Glomerular endothelial cell (primary cell): ENCODE measurements at places on chromosomes 4 and X.

- DNase-seq = no peak
Measured at GRCh38 chrX:129655547-129656249, 942 bp upstream of the APLN start.

DNA sequence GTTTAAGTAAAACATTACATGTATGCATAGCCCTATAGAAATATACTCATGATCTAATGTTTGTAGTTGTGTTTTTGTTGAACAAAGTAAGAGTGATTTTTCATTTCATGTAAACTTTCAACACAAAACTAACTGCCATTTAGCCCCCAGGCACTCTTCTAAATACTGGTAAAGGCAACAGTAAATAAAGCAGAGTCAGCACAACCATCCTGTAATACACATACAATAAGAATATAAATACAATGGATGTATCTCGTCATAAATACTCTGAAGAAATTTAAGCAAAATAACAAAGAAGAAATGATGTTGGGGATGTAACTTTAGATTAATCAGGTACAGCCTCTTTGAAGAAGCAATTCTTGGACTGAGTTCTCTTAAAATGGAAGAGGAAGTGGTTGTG, 821.2 kb downstream of the ARAP2 start:
- DNase-seq = no peak

- no peak for DNase-seq
Measured at GRCh38 chrX:9604111-9604907, 139.5 kb downstream of the TBL1X start.

DNA sequence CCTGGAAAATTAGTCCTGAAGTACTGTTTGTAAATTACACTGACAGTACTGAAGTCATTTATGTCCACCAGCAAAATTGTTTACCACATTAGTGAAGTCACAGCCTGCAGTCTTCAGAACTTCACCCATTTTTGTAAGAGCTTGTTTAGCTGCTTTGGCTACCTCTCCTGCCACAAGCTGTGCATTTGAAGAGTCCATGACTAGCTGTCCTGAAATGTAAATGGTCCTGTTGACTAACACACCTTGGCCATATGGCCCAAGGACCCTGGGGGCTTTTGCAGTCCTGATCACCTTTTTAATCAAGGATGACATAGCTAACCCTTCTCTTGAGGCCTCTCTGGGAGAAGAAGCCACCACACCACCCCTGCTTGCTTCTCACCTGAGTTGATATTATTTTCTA, 21.4 kb upstream of the ZNF518B start:
- DNase-seq = no peak

DNA sequence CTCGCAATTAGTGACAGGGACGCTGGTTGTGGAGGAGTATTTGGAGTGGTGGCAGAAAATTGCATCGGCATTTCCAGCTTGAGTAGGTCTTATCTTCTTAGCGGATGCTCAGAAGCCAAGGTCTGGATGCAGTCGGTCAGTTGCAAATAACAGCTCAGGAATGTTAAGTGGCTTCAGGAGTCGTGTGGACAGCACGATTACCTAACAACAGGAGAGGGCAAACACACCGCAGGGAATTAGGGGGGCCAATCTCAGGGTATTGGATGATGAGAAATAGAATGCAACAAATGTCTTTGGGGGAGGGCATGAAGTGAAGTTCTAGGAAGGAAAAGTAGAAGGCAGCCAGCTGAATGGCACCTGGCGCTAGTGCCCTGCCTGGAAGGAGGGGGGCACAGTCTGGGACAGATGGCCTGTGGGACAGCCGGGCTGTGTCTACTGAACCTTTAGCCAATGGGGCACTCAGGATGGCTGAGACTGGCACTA, 11.8 kb downstream of the RASL11B start:
- DNase-seq = no peak

GRCh38 chr4:173318648-173319211, 15.4 kb downstream of the HMGB2 start:
- DNase-seq = no peak

- DNase-seq = no peak
Measured at GRCh38 chr4:128550060-128550459, 259.4 kb upstream of the JADE1 start.

DNA sequence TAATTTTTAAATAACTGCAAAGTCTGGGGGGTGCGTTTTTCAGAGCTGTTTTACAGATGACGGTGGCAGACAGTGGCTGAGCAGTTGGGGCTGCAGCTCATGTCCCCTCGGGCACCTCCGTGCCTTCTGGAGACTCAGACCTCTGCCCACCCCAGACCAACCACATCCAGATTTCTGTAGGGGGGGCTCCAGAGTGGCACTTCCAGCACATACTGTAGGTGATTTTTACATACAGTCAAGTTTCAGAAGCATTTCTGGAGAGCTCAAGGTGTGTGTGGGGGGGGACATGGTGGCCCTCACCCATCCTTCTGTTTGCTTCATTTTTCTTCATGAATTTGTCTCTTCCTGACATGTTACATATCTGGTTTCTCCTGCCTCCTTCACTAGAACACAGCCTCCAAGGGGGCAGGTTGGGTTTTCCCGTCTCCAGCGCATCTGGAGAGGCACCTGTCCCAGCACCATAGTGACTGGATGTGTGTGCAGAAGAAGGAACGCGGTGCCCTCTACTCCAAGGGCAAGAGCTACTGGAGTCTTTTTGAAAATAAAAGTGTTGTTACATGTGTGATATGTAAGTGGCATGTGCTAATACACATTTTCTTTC, 37.5 kb downstream of the TMEM271 start:
- DNase-seq = no peak

GRCh38 chrX:10842646-10843045, 222.3 kb upstream of the MID1 start:
- DNase-seq = no peak

DNA sequence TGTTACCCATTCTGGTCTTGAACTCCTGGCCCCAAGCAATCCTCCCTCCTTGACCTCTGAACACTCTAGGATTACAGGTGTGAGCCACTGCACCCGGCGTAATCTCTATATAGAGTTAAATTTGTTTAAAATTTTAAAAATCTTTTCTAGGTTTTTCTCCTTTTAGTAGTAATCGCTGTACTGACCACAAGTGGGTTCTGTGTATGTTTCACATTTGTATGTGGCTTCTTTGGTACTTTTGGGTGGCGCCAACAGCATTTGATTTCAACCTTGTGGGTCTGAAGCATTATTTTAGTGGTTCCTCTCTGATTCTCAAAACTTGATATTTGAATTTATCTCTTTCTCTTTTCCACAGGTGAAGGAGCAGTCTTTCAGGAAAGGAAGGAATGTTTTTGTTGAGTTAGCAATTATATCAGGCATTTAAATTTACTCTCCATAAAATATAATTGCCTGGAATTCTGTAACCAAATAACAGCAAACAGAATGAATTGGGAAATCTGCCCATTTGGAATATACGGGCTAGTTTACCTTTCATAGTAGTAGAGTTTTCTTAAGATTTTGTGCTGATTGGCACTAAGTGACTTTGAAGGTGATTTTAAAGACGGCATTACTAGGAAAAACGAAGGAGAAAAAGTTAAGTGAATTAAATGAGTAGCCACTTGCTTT, 29.5 kb downstream of the ARHGAP10 start:
- DNase-seq = no peak

GRCh38 chr4:101596781-101597552, 193.6 kb upstream of the BANK1 start:
- DNase-seq = no peak

DNA sequence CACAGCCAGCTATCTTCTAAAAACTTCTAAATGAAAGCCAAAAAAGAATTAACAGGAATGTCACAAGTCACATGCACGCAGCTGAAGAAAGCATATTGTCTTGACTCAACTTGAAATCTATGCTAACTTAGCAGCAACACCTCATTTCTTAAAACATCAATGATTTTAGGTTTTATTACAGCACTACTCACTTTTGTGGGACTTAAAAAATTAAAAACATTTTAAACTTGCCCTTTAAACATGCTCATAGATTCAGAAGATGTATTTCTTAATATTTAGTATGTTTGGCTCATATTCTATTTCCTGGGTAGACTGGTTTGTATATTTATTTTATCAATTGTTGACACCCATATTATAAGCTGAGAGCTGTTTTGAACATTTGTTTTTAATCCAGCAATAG, 279.4 kb downstream of the NKX6-1 start:
- no peak for DNase-seq

DNA sequence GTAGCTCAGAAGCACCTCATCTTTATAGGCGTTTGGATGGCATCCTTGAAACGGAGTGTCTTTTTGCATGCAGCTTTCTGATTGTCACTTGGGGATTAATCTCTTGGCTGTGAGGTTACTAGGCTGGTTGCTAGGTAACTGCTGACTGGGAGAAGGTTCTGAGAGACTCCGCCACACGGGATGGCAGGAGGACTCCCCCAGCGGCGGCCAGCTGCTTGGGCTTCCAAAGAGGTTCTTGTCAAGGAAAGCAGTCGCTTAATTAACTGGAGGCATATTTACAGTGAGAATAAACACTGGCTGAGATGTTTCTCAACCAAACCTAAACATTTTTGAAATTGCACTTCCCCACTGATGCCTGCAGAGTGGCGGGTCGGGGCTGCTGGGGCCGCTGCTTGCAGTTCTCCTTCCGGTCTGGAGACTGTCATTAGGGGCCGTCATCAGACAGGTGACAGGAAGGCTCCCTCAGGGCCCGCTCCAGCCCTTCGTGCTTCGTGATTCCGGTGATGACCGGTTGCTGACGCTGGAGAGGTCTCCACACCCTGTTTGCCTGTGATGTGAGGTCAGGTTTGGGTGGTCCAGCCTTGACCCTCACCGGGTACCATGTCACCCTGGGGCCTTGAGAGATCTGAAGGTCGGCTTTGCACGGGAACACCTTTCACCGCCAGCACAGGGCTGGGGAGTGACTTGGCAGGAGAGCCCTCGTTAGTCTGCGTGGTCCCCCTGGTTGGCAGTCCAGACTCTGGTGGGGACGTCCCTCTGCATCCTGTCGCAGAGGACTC, 9.1 kb downstream of the NSG1 start:
- no peak for DNase-seq

DNA sequence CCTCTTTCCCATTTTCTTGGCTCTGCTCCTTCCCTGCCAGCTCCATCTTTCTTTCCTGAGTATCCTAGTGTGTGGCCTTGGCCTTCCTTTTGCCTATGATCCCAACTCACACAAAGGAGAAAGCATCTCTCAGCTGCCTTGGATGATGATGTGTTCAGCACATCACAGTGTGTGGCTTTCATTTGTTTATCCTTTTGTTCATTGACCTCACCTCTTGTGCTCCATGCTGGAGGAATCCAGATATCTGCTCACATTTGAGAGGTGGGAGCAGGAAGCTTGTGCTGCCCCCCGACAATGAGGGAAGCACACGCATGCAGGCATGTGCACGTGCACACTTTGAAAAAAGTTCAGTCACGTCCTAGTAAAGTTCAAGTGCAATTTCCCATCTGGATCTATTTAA, 131.0 kb downstream of the SMIM20 start:
- DNase-seq = no peak

DNA sequence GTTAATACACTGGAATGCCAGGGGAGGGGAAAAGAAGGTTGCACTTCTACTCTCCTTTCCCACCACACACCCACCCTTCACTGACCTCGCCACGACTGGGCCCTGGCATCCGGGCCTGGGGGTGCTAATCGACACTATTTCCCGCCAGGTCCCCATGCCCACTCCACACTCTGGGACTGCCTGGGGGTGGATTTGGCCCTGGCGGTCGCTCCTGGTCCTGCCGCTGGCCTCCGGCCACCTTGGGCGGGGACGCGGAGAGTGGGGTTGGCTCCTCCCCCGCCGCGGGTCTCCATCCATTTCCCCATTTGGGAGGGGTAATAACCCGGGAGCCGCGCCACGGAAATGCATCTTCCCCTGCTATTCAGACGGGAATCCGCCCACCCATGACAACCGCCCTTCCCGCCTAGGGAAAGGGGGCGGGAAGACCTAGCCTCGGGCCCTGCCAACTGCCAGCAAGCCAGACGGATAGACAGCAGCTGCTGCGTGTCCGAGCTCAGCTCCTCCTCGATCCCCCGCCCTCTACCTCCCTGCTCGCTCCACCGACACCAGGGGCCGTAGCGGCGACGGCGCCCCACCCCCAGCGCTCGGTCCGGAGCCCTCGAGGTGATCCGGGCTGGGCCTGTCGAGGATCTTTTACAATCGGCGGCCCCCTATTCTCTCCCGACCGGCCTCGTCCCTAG, 78.1 kb downstream of the RLIM start:
- no peak for DNase-seq

DNA sequence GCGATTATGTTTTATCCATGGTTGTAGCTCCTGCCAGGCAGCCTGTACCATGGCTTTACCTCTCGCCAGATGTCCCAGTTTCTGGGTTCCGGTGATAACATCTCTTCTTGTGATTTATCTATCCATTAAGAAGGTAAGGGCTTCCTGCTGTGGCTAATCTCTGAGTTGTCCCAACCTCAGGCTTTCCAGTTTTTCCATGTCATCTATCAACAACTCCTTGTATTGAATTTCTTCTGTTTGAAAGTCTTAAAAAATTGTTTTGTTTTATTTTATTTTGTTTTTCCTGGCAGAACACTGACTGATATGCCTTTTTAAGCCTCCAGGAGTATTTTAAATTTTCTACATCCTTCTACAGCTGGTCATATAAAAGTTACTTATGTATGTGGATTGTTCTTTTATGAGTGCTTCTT, 241.9 kb downstream of the ANTXR2 start:
- DNase-seq = no peak

- DNase-seq = no peak
Measured at GRCh38 chrX:9160698-9161329, 126.9 kb upstream of the FAM9B start.

- no peak for DNase-seq
Measured at GRCh38 chr4:161314371-161314770, 849.4 kb downstream of the FSTL5 start.

DNA sequence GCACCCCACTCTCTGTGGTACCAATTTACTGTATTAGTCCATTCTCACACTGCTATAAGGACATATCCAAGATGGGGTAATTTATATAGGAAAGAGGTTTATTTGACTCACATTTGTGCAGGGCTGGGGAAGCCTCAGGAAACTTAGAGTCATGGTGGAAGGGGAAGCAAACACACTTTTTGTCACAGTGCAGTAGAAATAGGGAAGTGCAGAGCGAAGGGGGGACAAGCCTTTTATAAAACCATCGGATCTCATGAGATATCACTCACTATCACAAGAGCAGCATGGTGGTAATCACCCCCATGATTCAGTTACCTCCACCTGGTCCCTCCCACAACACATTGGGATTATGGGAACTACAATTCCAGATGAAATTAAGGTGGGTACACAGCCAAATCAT, 766.9 kb upstream of the PCDH10 start:
- DNase-seq = no peak

DNA sequence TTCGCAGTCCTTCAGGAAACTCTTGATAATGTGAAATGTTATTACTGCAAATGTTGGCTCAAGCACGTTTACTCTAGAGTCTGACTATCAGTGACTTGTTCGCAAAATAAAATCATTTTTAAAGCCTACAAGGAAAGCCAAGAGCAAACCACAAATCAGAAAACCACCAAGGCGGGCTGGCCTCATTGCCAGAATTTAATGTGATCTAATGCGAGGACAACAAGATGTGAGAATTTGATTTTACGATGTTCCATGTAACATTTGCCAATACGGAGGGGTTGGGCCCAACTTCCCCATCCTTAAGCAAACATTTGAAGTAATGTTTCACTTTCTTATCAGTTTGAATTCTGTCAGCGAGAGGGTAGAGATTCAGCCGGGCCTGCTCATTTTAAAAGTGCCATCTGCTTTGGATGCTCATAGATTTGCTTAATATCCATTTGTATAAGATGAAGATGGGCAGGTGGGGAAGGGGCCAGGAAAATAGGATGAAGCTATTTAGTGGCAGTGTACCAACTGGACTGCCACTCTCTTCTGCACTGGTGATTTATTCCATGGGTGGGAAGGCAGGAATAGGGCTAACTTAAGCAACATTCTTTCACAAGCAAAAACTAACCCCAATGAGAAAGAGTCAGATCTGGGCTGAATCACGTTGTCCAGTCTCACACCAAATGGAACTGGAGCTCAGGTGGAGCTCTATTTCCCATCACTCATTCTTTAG, 225.3 kb downstream of the ANAPC10 start:
- DNase-seq = no peak
